ENCODE measurements at places on chromosomes 6 and 20.

DNA sequence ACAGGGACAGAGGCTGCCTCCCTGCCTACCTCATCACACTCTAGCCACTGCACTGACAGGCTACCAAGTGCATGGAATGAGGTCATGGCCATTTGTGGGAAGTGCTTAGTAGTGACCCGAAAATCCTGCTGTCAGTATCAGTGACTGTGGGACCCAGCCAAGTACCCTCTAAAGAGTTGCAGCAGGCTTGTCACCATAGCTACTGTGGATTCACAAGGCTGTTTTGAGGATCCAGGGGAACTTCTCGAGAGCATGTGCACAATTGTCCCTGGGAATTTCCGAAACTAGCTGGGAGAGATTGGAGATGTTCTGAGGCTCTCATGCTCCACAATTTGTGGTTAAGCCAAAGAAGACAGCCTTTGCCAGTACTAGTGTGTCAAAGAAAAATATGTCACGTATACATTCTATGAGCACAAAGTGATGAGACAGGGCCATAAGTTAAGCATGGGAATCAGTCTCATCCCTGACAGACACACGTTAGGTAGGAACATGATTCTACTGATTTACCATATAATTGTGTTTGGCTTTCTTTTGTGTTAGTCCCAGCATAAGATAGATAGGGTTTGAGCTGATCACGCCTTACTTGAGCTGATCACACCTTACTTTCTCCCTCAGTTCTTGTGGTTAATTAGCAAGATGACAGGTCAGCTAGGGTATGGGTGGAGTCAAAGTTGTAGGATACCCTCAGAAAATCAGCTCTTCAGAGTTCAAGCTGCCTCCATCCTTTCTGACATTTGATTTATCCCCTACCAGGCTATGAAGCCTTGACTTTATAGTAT is 42.6 kb upstream of the TMEM170B start:
- no peak for DNase-seq

DNA sequence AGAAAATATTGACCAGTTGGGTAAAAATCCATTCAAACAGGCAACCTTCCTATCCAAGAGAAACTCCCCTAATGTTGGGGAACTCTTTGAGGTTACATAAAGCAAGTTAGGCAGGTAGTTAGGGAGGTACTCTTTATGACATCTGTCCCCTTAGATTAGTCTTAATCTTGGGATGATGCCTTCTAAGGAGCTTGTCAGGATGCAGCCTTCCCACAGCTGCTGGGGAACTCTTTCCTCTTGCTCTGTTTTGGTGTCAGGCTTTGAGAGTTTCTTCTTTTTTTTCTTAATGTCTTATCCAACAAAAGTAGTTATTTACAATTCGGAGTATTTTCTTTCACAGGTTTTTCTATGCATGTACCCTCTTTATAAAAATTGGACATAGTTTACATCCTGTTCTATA is 194.8 kb downstream of the CDKAL1 start:
- no peak for DNase-seq

DNA sequence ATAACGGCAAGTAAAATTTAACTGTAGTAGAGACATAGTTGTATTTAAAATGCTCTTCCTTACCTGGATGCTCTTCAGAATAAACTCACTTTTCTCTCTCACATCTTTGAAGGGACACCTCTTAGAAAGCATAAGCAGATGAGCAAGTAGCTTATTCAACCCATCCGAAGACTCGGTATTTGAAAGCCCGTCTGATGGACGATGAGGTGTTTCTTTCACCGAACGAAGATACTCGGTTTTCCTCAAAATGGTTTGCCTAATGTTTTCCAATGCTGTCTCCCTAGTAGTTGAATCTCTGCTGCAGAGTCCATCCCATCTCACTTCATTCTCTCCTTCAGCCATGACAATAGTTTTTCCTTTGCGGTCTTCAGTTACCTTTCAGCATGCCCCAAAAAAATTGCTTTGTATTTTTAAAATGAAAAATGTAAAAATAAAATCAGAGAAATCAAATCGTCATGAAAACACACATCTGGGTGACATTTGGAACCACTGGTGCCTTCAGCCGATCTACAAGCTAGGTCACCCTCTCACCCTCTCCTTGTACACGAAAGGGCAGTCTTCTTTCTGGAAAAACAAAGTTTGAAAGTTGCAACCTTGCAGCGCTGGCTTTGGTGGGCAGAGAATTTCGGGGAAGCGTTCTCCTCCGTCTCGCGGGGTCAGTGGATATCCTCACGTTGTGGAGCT is 772 bp downstream of the SESN1 start:
- DNase-seq, result no peak

DNA sequence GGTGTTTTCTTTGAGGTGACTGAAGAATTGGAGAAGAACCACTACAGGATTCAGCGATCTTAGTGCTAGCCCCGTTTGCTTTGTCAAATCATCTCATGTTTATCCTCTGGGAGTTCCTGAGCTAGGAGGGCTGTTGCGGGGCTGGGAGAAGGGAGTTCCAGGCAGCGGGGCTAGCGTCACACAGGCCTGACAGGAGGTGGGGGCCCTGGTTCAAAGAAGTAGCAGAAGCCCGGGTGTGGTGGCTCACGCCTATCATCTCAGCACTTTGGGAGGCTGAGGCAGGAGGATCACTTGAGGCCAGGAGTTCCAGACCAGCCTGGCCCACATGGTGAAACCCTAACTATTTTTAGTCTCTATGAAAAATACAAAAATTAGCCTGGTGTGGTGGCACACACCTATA is 33.2 kb upstream of the SULF2 start:
- DNase-seq, result no peak

- DNase-seq, result no peak
Measured at GRCh38 chr20:59518881-59519706, 85.2 kb upstream of the PHACTR3 start.

DNA sequence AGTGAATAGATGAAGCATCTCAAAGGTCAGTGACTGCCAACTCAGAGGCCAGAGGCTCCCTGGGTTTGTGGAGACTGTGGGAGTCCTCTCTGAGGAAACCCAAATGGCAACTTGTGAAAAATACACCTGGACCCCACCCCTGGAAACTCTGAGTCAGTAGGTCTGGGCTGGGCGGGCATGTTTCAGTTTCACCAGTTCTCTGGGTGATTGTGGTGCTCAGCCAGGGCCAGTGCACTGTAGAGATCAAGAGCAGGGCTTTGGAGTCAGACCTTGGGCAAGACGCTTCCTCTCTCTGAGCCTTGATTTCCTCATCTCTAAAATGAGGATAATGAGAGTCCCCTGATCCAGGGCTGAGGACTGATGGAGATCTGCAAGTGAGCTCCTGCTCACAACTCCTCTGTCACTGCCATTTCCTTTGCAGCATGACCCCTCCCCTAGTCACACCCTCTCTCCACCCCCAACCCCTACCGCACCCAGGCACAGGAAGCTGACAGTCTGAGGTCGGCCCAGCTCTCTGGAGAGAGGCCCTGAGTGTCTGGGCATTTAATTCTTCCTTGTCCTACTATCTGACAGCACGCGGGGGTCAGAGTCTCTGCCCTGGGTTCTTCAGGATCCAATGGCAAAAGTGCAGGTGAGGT is 5.1 kb downstream of the DEF6 start:
- peak; percentile 91 for DNase-seq

DNA sequence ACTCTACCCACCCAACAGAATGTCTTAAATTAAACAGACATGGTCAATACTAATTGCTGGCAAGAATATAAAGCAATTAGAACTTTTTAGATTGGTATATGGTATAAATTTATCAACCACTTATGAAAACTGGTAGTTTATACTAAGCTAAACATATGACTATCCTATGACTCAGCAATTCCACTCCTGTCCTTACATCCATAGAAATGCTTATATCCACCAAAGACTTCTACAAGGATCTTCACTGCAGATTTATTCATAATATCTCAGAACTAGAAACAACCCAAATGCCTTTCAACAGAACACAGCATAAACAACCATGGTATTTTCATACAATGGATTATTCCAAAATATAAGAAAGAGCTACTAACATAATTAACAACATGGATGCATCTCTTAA is 4.6 kb downstream of the ZNF184 start:
- no peak for DNase-seq

- no peak for DNase-seq
Measured at GRCh38 chr20:51036827-51037531, 14.1 kb upstream of the KCNG1 start.

- DNase-seq, result peak; percentile 87
Measured at GRCh38 chr6:150865406-150866146, at the start of gene MTHFD1L. Gene MTHFD1L (plus strand): TSS chr6:150865702. CDS start chr6:150865823, 121 bp downstream.

- no peak for DNase-seq
Measured at GRCh38 chr6:89242574-89243330, 25.6 kb upstream of the GABRR1 start.

DNA sequence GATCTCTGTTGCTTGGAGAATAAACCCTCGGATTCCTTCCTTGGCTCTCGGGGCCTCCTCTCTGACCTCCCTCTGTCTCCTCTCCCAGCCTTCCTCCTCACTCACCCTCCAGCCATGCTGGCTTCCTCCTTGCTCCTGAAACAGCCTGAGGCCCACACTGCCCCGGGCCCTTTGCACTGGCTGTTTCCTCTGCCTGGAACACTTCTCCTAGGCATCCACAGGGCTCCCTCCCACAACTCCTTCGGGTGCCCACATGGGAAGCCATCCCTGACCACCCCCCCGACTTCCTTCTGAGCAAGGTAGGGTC is 87.7 kb downstream of the CEBPB start:
- no peak for DNase-seq

DNA sequence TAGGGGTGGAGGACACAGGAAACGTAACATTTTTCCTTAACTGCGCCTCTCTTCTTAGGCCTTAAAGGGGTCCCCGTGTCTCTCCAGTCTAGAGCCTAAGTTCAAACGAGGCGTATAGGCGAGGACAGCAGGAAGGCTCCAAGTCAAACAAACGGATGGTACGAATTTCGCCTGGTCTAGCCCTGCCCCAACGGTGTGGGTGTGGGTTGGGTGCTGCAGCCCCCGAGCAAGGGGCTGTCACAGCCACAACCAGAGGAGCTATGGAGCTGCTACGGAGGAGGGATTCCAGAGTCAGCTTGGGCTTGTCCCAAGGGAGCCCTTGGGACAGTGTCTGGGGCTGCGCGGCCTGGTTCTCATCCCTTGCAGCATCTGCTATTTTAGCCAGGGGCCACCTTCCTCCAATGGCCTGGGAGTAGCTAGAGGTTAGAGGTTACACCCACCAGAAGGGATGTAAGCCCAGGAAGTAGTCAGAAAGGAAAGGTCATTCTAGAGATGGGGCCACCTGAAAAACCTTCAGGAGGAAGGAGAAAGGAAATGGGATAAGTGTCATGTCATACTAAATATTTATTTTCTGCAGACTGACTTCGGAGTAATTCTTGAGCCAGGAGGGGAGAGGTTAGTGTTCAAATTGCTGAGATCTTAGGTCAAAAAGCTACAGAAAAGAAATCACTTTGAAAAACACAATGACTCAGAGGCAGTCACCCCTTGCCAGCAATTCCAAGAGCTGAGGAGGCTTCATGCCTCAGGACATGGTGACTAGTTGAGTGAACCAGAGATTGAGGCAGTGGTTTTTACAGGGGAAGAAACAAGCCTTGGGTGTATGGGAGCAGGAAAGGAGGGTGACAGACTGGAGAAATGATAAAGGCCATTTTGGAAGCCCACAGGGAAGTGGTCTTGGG is 21.7 kb downstream of the VPS52 start:
- peak; percentile 55 for DNase-seq

GRCh38 chr6:157380779-157381561 is at the start of gene ZDHHC14:
Gene ZDHHC14 (plus strand): TSS chr6:157381190.
- DNase-seq, result peak; percentile 86
